ENCODE measurements at places on chromosomes 13 and 19. TPM values are rescaled to one million over a fixed set of nuclear protein-coding genes. Genes with fewer than 3 reads are reported as not detected.

LAIR1 gene
- not detected for total RNA-seq

ATP4A gene
- total RNA-seq: not detected

ZNF850 gene
- total RNA-seq: 4.7 TPM

OLFM2 gene
- 0.14 TPM for total RNA-seq

CCL25 gene
- not detected for total RNA-seq

TRAPPC2B gene
- total RNA-seq: 9.3 TPM

NXNL1 gene
- not detected for total RNA-seq

RFPL4AL1 gene
- total RNA-seq: 0.13 TPM

HIPK4 gene
- not detected for total RNA-seq

LTBP4 gene
- 11.6 TPM for total RNA-seq

TYROBP gene
- not detected for total RNA-seq

CGB8 gene
- total RNA-seq: not detected

IL12RB1 gene
- not detected for total RNA-seq

MEF2B gene
- not detected for total RNA-seq

PEAK3 gene
- not detected for total RNA-seq

SPACA4 gene
- not detected for total RNA-seq

ELF1 gene
- 92.4 TPM for total RNA-seq

CLEC17A gene
- total RNA-seq: not detected

LGALS14 gene
- not detected for total RNA-seq

ONECUT3 gene
- total RNA-seq: not detected

TDRD12 gene
- total RNA-seq: 0.36 TPM

KIR2DL4 gene
- total RNA-seq: not detected

KL gene
- total RNA-seq: not detected

ZNF57 gene
- total RNA-seq: 3.9 TPM

UCHL3 gene
- 83.1 TPM for total RNA-seq

HPN gene
- not detected for total RNA-seq

TEKTIP1 gene
- total RNA-seq: not detected

ZNF136 gene
- total RNA-seq: 4.7 TPM

BBC3 gene
- total RNA-seq: 10.6 TPM

SYNGR4 gene
- not detected for total RNA-seq

UQCR11 gene
- total RNA-seq: 32.0 TPM

MED26 gene
- total RNA-seq: 6.5 TPM

PALM gene
- 6.5 TPM for total RNA-seq

FBN3 gene
- total RNA-seq: not detected

PPP1R13L gene
- 14.9 TPM for total RNA-seq

ZSCAN4 gene
- not detected for total RNA-seq

C13orf46 gene
- total RNA-seq: 0.22 TPM

FCHO1 gene
- total RNA-seq: 0.93 TPM

CLDND2 gene
- total RNA-seq: not detected

All from thoracic aorta endothelial cell (primary cell).